ENCODE measurements at places on chromosomes 3 and 15.

GRCh38 chr3:176579711-176580185 lies 617.5 kb downstream of the TBL1XR1 start:
- no peak for DNase-seq

GRCh38 chr3:72093992-72094334 lies 309.0 kb upstream of the PROK2 start:
- DNase-seq = no peak

DNA sequence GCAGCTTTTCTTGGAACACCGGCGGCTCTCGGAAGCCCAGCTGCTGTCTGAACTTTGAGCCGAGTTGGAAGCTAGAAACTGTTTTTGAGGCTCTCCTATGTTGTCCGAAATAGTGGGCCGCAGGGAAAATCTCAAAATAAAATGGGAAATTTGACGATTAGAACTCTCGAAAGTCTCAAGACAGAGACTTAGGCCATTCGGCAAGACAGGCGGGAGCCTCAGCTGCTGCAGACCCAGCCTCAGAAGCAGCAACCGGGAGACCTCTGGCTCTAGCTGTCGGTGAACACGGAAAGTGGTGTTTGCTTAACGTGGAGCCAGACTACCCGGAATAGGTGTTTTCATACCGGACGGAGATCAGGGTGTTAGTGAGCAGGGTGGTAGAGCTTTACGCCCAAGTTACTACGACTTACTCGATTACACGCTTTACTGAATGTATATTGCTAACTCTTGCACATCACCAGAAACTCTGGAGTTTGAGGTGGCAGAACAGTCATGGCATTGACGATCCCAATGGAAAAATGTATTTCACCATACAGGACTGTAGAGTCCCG lies 357 bp upstream of the MAN2C1 start:
- DNase-seq = no peak

DNA sequence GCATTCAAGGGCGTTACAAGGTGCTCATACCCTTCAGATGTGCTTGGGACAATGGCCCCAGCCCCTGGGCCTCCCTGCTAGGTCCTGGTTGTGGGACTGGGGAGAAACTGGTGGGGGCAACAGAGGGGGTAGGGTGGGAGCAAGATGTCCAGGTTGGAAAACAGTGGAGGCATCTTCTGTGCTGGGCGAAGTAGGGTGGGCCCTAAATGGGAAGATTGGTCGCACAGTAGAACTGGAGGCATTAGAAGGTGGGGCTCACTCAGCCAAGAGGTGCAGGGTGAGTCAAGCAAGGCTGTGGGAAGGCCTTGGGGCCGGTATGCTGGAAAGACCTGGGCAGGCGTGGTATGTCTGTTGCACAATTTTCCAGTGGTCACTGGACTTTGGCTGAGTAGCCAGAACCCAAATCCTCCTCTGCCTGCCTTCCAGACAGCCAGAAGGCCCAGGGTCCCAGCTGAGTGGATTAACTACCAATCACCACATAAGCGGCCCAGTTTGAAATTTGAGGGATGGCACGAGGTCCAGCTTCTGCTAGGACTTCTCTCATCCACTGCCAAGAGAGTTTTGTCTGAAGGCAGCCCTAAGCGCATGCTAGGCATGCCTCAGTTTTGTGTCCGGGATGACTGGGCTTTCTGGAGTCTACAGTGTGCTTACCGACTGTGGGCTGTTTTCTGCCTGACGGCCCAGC lies 74.5 kb downstream of the LSM3 start:
- DNase-seq = no peak

- DNase-seq = peak; percentile 57
These were observed 768 bp downstream of the UBXN7 start for GRCh38 chr3:196431181-196432136.

GRCh38 chr3:141051443-141052200 lies 475 bp downstream of the SPSB4 start:
- no peak for DNase-seq

GRCh38 chr3:183871541-183871940 lies 13.1 kb downstream of the PARL start:
- DNase-seq = no peak
